ENCODE measurements at places on chromosomes 5 and 9.

GRCh38 chr5:89584339-89584956 is 701.5 kb upstream of the MEF2C start:
- peak; percentile 62 for DNase-seq

GRCh38 chr9:130235558-130236435 is 29.8 kb upstream of the HMCN2 start:
- DNase-seq = no peak

GRCh38 chr9:71692337-71692736 is 76.0 kb downstream of the CEMIP2 start:
- no peak for DNase-seq

DNA sequence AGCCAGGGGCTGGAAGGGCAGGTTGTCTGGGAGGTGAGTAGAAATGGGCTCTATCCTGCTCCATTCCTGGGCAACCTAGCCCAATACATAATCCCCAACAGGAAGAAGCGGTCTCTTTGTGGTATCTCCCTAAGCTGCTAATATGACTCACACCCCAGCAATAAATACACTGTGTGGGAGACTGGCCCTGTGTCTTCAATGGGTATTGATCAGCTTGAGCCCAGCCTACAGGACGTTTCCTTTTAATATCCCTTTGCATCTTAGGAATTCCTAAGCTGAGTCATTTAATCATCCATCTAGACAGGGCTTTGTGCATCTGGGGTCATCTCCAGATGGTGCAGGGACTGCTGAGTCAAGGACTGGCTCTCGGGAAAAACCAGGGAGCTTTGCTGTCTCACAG is 207.0 kb upstream of the PANK3 start:
- DNase-seq = no peak

DNA sequence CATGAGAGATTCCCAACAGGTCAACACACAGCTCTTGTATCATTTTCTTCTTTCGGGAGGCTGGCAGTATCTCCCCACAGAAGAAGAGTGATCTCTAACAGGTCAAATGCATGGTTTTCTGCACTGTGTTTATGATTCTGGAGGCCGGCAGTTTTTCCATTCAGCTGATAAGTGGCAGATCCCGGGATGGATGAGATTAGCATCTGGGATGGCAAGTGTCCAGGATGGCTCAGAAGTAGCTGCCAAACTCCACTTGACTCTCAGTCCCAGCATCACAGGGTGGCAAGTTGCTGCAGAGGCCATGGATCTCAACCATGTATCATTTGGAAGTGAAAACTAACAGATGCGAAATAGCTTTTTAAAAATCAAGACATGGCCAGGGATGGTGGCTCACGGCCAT is 97.8 kb upstream of the SLC44A1 start:
- no peak for DNase-seq

DNA sequence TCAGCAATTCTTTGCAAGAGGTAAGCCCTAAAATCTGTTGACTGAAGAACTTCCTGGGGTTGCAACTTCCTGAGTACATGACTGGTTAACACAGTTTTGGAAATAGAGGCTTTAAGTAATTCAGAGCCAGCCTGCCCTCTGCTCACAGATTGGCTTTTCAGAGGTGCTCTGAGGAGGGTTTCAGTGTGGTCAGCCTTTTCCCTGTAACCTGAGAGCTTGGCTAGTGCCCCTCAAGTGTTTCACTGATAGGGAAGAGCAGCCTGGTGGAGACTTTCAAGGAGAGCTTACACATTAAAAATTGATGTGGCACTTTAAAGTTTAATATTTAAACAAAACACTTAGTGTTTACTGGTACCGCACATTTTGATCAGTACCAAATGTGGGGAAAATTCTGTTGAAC is 56.7 kb upstream of the FOXB2 start:
- DNase-seq = no peak

GRCh38 chr5:55817030-55817429 is 34.1 kb upstream of the IL31RA start:
- DNase-seq = no peak

DNA sequence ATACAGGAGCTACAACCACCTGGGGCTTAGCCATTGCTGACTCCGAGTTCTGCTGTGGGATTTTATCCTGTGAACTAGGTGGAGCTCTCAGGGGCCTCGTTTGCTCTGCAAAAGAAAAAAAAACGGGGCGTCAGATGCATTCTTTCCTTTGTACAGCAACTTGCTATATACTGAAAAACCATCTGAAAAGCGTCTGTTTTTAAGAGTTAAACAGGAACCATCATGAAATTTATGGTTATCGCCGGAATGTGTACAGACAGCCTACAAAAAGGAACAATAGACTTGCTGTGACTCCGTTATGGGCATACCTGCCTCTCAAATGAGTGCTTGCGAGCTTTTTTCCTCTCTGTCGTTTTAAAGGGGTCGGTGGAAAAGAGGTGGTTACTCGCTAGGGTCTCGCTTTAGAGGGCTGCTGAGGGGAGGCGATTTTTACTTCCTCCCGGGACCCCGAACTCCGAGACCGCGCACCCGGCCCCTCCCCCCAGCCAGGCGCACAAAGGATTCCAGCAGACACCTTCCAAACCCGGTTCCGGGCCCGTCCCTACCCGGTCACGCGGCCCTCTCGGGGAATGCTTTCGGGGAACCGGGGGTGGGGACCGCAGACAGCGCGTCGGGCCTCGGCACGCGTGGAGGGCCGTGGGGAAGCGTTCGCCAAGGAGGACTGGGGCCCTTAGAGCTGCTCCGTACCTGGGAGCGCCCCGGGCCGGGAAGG is 826 bp downstream of the PAIP1 start:
- DNase-seq = no peak

DNA sequence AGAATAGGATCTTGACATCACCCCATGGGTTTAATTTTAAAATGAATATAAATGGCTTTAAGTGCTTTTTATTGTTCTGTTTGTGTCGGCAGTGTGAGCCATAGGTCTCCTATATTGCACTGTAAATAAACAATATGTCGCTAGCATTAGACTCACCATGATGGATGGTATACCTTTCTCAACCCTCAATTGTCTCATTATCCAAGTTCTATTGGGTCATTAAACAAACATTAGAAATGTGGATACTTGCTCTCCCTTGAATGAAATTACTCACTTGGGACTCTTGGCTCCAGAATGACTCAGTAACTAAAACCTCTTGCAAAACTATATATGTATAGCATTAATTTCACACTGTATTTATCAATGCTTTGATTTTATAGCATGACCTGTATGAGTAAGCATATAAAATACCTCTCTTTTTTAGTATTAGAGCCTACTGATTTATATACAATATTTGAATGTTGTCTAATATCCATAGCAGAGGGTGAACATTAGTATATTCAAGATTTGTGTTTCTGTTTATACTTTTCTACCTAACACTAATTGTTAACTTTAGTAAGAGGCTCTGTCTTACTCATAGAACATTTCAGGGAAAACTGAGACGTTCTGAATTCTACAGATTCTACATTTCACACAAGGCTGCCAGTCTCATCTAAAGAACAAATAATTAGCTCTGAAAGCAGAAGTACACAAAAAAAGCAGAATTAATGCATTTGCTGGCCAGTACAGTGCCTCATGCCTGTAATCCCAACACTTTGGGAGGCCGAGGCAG is 303.8 kb upstream of the PRR16 start:
- DNase-seq = peak; percentile 53

DNA sequence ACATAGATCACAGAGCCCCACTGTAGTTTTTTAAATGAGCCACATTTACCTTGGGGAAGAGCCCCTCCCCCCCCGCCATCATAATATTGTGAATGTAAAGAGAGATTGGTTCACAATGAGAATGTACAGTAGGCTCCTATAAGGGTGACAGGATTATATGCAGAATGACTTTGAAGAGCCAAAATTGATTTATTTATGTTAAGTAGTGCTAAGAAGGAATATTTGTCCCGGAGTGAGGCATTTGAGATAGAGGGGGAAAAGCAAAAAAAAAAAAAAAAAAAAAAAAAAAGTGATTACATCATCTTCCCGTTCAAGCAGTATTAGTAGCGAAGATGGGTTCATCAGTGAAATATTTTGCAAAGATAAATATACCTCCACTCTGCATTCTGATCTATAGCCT is 73.9 kb downstream of the PIK3R1 start:
- DNase-seq = no peak
